Ureter (tissue), 1 donor: ENCODE measurements at places on chromosomes 3 and 15.

DNA sequence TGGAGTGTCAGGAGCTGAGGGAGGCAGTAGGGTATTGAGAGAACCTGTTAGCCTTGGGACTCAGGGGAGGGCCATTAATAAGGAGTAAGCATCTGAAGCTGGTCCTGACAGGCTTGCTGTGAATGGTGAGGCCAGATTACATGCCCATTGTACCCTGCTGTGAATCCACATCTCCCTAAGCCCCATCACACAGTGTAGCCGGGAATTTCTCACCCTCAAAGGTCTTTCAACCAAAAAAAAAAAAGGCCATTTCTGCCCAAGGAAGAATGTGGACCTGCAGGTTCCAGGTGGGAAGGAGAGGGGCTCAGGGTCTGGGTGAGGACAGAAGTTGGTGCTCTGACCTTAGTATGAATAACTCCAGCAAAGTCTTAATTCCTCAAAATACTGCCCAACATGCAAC is 37.2 kb downstream of the MAGEF1 start:
- DNase-seq = no peak

DNA sequence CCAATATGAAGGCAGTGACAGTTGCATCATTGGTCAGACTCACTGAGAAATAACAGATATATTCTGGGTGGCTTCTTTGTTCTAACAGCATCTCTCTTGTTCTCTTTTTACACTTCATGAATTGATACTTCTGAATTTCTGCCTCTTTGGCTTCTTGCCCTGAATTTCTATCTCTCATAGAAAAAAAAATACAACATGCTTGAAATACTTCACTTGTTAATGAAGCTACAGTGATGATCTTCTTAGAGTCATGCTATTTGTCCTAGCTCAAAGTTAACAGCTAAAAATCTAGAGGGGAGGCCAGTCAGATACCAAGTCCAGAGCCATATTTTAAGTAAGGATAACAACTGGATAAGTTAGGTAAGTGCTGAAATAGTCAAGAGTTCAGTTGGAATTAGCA is 597.2 kb upstream of the AGTR1 start:
- DNase-seq = no peak

DNA sequence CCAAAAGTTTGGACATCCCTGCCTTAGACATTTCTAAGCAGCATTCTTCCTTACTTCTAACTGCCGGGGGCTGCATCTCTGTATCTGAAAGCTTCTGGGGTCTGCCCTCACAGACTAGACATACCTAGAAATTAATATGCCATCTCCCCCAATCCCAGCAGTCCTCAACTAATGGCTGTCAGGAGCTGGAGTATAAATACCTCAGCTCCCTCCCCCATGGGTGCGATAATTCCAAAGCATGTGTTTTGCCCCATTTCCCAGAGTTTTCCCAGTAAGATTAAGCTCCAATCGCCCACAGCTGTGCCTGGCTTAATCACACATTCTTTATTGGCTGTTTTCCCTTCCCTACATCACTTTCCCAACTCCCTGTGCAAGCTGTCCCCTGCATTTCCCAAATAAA is 13.8 kb upstream of the VPS8 start:
- DNase-seq = no peak

- DNase-seq = no peak
Measured at GRCh38 chr3:113660896-113661295, 35.5 kb downstream of the USF3 start.
